ENCODE measurements at places on chromosomes 1 and 21.

- no peak for DNase-seq
Observed at GRCh38 chr1:67645495-67646144, 39.4 kb upstream of the GADD45A start.

- no peak for DNase-seq
Observed at GRCh38 chr1:228989992-228990827, 254.9 kb downstream of the RHOU start.

DNA sequence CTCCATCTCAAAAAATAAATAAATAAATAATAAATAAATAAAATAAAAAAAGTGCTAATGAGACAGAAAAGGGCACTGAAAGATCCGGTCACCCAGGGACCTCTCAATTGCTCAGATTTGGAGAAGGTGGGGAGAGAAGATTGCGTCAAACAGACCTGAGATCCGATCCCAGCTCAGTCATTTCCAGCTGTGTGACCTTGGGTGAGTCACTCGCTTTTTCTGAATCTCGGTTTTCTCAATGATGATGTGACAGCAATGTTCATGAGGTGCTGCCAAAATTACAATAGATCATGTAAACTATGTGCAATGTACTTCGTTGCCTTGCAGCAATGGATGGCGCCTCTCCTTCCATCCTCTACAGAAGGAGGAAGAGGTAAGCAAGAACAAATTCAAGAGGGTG lies 11.1 kb upstream of the MEF2D start:
- no peak for DNase-seq

DNA sequence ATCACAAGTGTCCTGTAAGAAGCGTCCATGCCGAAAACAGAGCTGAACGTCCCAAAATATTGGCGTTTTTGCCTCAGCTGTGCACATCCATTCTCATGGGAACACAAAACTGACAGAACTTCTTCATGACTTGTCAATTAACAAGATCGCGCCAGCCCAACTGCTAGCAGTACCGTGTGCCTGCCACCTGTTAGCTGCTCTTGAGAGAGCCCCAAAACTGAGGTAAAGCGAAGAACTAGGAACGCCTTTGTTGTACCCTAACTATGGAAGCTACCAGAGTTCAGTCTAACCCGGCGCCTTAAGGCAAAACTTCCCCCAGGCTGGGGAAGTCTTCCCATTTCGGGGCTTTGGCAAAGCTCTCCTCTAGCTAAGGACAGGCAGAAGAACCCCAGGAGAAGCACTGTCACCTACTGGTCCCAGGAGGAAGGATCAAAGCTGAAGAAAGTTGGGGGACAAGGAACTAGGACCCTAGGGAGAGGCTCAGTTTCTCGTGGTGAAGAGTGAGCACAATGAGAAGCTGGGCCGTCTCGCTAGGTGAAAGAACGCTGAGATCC lies 719 bp downstream of the EYA3 start:
- DNase-seq: no peak

GRCh38 chr1:54859700-54860391 lies 27.1 kb downstream of the DHCR24 start:
- no peak for DNase-seq

GRCh38 chr1:18175051-18175450 lies 67.5 kb downstream of the IGSF21 start:
- DNase-seq: no peak

- no peak for DNase-seq
Observed at GRCh38 chr21:46618738-46619379, 14.0 kb upstream of the S100B start.

GRCh38 chr21:38753114-38753513 lies 52.6 kb upstream of the ETS2 start:
- DNase-seq: no peak

- no peak for DNase-seq
Observed at GRCh38 chr21:28738882-28739281, 253.8 kb downstream of the LTN1 start.

GRCh38 chr21:37220433-37220980 lies 46.6 kb downstream of the VPS26C start:
- no peak for DNase-seq

- DNase-seq: no peak
Observed at GRCh38 chr1:168801032-168801745, 72.2 kb upstream of the DPT start.

- DNase-seq: no peak
Observed at GRCh38 chr1:111958851-111959250, 30.6 kb downstream of the KCND3 start.

DNA sequence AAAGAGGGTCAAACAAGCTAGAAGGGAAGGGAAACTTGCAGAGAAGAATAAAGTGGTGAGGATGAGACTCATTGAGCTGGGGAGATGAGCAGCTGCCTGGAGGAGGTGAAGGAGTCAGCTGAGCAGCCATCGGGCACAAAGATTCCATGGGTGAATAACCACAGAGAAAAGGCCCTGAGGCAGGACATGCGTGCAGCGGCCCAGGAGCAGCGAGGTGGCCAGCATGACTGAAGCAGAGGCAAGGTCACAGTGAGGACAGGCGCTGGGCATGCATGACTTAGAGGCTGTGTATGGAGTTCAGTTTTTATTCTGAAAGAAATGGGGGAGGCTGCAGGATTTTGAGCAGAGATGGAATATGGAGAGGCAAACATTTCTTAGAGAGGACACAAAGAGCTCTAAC lies 24.9 kb downstream of the OLFML2B start:
- DNase-seq: no peak

- no peak for DNase-seq
Observed at GRCh38 chr1:159561497-159561896, 25.7 kb upstream of the OR10J5 start.

DNA sequence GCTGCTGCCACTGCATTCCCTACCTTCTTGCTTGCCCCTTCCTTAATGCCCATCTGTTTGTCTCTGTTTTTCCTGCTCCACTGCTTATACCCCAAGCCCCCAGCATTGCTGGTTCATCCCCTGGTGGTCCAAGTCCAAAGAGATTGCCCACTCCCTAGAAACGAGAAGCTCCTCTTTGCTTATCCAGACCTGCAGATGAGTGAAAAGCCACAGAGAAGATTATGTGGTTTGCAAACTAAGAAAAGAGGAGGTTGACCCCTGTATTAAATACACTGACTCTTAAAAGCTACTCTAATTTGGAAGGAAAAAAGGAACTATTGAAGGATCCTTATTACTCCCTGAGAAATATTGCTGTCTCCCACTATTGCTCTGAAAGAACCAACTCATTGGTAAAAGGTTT lies 146.8 kb upstream of the RAB4A start:
- no peak for DNase-seq

DNA sequence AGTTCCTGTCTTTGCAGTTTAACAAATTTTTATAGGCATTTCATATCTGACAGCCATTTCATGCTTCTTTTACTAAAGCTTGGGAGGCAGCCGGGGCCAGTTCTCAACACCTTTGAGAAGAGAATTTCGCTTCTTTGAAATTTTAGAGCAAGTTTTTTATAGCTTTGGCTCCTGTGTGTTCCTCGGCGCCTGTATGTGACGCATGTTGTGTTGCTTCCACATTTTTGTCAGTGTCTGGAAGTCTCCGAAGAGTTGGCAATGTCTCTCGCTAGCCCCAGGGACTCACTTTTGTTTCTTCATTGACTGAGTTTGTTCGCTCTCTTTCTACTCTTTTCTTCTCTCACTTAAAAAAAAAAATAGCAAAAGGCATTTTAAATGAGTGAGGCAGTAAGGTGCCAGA lies 386.9 kb upstream of the PLXNA2 start:
- no peak for DNase-seq

DNA sequence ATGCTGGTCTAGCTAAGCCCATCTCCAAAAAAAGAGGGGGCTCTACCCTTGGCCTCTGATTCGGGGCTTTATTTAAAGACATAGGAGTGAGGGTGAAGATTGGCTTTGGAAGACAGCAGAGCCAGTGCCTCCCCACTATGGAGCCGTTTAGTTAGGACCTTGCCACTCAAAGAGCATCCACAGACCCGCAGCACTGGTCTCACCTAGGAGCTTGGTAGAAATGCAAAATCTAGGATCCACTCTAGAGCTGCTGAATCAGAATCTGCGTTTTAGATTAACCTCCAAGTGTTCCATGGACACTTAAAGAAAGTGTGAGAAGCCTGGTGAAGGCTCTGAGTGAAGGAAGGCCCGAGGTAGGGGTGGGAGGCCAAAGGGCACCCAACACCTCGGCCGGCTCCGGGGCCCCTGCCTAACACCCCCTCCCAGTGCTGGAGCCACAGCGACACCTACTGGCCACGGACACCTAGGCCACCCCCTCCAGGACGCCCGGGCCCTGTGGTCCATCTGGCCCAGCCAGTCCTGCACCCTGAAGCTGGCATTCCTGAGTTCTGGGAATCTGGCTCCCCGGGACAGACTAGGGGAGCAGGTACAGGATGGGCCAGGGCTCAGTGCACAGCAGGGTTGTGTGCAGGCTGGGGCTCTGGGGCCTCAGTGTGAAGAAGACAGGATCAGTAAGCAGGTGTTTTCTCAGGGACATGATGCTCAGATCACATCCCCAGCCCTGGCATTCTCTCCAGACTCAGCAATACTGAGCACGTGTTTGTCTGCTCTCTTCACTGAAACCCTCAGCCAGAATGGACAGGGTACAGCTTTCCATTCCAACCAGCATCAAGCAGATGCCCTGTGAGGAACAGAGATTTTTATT lies 79.2 kb downstream of the TMEM53 start:
- peak; percentile 60 for DNase-seq

DNA sequence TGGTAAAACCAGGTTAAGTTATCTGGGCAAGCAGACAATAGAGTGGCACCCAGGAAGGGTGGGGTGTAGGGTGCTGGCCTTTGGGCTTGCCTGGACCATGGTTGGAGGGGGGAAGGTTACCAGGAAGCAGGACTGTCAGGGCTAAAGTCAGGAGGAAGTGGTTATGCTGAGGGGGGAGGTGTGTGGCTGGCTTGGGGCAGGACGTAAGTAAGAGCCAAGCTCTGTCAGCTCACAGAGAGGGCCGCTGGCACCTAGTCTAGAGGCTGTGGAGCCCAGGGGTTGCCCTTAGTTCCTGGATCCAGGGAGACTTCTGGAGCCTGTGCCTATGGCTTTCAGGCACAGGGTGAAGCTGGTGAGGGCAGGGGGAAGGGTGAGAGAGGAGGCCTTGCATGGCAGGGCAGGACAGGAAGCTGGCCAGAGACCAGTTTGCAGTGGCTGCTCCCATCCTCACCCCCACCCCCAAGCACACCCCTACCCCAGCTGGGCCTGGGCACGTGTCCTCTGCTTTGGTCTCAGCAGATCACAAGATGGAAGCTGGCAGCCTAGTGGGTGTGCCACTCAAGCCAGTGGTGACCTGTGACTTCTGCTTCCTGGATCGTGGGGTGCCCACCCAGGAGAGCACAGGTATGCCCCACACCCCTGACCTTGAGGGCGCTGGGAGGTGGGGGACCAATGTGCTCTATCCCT lies 20.5 kb upstream of the SMYD3 start:
- no peak for DNase-seq

GRCh38 chr1:39917825-39918224 lies 16.1 kb upstream of the MYCL start:
- no peak for DNase-seq

- no peak for DNase-seq
Observed at GRCh38 chr1:225834417-225835329, 24.7 kb downstream of the EPHX1 start.

DNA sequence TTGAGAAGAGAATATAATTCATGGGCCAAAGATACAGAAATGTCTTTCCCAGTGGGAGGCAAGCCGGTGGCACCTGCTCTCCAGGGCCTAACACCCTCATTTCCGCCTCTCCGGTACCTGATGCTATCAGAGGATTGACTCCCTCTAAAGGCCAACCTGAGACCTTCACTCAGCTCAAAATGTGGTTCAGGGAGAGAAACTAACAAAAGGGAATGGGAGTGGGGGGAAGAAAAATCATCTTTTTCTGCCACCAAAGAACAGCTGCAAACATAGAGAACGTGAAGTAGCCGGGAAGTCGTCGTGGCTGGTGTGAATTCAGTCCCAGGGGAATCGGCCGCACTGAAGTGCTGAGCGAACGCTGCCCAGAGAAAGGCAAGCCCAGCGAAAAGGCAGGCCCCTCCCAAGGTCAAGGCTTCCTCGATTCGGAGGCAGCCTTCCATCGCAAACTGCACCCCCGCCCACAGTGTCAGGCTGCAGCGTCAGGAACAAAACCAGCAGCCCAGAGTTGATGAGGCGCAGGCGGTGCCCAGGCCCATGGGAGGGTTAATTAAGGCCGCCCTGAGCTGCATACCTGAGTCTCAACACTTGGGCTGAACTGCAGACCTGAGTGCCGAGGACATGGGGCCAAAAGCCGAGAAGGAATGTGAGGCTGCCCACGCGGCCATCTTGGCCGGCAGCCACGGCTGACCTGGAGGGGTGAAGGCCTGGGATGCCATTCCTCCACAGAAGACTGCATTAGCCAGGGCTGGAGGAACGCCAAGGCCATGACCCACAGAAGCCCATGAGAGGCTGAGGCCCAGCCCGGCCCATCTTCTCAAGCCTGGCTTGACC lies 160.2 kb downstream of the PSMG1 start:
- no peak for DNase-seq

DNA sequence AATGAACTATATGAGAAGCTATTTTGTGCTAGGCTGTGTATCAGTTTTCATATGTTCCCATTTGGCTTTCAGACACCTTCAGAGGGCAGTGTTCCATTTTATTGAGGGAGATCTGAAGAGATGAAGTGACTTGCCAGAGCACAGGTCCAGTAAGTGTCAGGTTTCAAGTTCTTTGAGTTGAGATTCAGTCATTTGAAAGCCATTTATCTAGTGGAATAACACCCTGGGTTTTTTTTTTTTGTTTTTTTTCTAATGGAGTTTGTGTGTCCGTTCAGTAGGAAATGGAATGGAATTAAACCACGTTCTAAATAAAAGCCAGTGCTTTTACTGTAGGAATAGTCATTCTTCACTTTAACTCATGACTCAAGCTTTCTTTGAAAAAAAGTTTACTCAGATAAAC lies 652.9 kb upstream of the USP24 start:
- DNase-seq: no peak

DNA sequence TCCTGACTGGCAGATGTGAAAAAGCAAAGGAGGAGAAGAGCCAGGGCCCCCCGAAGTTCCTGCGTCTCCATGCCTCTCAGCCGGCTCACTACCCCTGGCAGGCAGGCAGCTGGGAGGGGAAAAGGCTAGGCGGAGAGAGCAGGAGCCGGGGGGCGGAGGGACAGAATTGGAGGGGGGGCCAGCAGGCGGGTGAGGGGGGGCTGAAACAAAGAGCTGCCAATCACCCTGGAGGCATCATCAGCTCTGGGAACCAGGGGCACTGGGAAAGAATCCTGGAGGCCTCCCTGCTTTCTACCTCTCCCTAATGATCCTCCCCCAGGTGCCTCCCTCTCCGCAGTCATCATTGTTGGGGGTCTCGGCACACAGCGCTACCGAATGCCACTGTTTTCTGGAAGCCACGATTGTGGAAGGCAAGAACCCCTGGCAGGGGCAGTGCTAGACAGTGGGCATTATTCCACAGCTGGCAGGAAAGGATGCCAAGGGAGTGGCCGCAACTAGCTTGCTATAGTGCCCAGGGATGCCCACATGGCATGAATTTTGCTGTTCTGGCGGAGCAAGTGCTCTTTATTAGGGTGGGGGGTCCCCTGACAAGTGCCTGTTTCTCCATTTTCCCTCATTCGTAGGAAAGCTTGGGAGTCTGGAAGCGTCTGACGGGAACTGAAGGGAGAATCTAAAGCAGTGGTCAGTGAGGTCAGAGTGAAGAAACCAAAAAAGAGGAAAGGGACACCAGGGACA lies at the start of gene THBS3:
TSS of gene THBS3 (minus strand) at position 92 of the 735 bp plus-strand sequence. CDS start at position 71, 21 bp downstream.
- no peak for DNase-seq

GRCh38 chr21:34942911-34943310 lies 106.2 kb downstream of the RUNX1 start:
- no peak for DNase-seq

GRCh38 chr1:63068626-63069025 lies 253.7 kb upstream of the FOXD3 start:
- no peak for DNase-seq

All from stimulated activated CD8-positive, alpha-beta memory T cell treated with anti-CD3 and anti-CD28 coated beads, Interleukin-7, amount 100 ng/mL, for 1 hour (primary cell).